ENCODE measurements at places on chromosomes 11 and 22.

DNA sequence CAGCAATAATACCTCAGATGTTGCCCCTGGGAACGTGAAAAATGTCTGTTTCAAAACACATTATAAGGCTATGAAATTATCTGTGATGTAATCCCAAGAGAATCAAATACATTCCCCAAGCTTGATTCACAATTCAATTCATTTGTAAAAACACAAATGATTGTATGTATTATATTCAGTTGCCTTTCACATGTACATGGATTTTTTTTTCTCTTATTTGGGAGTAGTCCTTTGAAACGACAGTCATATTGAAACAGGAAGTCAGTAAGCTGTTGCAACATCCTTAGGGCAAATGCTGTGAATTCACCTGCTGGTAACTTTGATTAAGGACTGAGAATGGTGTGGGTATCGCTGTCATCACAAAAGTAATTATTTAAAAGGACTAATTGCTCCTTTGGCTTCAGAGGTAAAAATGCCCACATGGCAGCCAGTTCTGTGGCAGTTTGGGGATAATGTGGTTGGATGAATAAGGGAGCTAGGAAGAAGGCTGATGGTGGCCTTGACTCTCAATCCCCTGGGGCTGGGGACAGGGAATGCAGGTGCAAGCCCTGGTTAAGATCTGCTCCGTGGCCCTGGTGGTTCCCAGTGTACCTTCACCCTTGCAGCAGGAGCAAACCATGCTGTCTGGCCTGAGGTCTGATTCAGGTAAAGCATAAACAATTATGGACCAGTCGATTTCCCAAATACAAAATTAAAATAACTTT is 13.2 kb downstream of the EHF start:
- peak; percentile 74 for DNase-seq
- no peaks in the 10 kb centered on the region for H3K36me3 ChIP-seq
- no peak overlapping the region for H3K4me3 ChIP-seq
- no peak overlapping the region for H3K27ac ChIP-seq

DNA sequence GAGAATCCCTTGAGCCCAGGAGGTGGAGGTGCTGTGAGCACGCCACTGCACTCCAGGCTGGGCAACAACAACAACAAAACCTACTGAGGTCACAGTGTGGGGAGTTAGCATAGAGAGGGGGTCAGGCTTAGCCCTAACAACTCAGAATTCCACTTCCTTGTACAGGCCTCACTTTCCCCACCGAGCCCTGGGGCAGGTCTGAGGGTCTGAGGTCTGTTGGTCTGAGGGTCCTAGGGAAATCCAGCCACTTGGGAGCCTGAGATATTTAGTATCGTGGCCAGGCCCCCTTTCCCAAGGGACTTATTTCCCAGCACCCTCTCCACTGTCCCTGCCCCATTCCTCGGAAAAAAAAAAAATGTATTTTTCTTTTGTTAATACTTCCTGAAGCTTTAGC is 34.8 kb upstream of the HORMAD2 start:
- no peak overlapping the region for H3K4me3 ChIP-seq
- no peaks in the 10 kb centered on the region for H3K36me3 ChIP-seq
- H3K27ac ChIP-seq, result no peak overlapping the region
- H3K27me3 ChIP-seq, result no peaks in the 10 kb centered on the region
- no peak for DNase-seq

GRCh38 chr11:62487738-62488551 is 58.7 kb downstream of the AHNAK start:
- no peaks in the 10 kb centered on the region for H3K27me3 ChIP-seq
- no peak overlapping the region for H3K4me3 ChIP-seq
- H3K27ac ChIP-seq, result no peak overlapping the region

GRCh38 chr22:35393116-35394010 is 6.6 kb upstream of the MCM5 start:
- no peak overlapping the region for H3K27ac ChIP-seq
- H3K4me3 ChIP-seq, result no peak overlapping the region
- DNase-seq, result no peak

DNA sequence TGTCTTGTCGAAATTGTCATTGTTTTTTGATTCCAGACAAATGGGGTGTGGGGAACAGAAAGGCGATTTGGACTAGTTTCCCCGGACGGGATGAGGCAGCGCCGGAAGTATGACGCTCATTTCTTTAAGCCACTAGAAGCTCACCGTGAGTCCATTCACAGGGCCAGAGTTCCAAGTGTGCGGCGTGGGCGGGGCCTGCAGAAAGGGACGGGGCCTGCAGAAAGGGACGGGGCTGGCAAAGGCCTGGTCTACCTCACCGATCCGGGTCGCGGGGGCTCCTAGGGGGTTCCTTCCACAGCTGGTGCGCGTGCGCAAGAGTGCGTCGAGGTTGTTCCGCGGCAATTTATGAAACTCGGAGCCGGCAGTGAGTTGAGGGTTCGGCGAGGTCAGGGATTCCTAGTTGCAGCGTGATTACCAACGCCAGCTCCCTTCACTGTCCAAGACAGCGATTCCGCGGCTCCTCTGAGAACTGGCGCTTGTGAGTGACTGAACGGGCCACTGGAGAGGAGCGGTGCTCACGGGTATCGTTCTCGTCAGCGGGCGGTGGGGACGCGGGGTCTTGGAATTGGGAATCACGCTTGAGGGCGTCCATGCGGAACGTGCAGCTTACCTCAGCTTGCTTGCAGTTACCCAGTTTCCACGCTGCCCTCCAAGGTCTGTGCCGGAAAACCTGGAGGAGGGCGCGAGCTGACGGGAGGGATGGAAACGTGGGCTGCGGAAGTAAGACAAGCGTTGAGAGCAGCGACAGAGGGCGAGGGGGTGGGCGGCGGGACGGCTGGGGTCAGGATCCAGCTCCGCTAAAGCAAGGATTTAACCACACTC is at the start of gene ZNF215:
ZNF215 (plus strand) TSS at position 219 of the 822 bp plus-strand sequence. CDS start 5,847 bp downstream, outside the sequence.
- H3K4me3 ChIP-seq, result peak within 1 kb of the TSS; percentile 50
- peaks cover 11% of the 10 kb centered on the region for H3K4me1 ChIP-seq
- no peaks in the 10 kb centered on the region for H3K36me3 ChIP-seq
- peak; percentile 32 for DNase-seq
- H3K27me3 ChIP-seq, result no peaks in the 10 kb centered on the region
- H3K27ac ChIP-seq, result no peak within 1 kb of the TSS

- H3K27me3 ChIP-seq, result no peaks in the 10 kb centered on the region
- peaks cover 83% of the 10 kb centered on the region for H3K4me1 ChIP-seq
- H3K27ac ChIP-seq, result peak overlapping the region; percentile 84
- H3K4me3 ChIP-seq, result peak overlapping the region; percentile 28
- peak; percentile 52 for DNase-seq
Measured at GRCh38 chr11:3947061-3947460, 91.6 kb downstream of the STIM1 start.

- peaks cover 25% of the 10 kb centered on the region for H3K4me1 ChIP-seq
- peaks cover 16% of the 10 kb centered on the region for H3K36me3 ChIP-seq
- H3K4me3 ChIP-seq, result peak overlapping the region; percentile 97
- DNase-seq, result no peak
Measured at GRCh38 chr11:16737818-16738192, 642 bp upstream of the C11orf58 start.

GRCh38 chr11:15489281-15489680 is 374.6 kb downstream of the INSC start:
- DNase-seq, result no peak
- no peaks in the 10 kb centered on the region for H3K27me3 ChIP-seq
- no peak overlapping the region for H3K4me3 ChIP-seq
- H3K27ac ChIP-seq, result no peak overlapping the region
- H3K4me1 ChIP-seq, result no peaks in the 10 kb centered on the region

GRCh38 chr11:57373146-57373545 is 7.8 kb downstream of the PRG3 start:
- H3K4me1 ChIP-seq, result no peaks in the 10 kb centered on the region
- no peak overlapping the region for H3K4me3 ChIP-seq
- no peak for DNase-seq
- no peaks in the 10 kb centered on the region for H3K27me3 ChIP-seq

- no peak for DNase-seq
- no peaks in the 10 kb centered on the region for H3K4me1 ChIP-seq
- H3K27me3 ChIP-seq, result no peaks in the 10 kb centered on the region
- no peak overlapping the region for H3K27ac ChIP-seq
Measured at GRCh38 chr22:23301591-23301990, 121.3 kb downstream of the BCR start.

DNA sequence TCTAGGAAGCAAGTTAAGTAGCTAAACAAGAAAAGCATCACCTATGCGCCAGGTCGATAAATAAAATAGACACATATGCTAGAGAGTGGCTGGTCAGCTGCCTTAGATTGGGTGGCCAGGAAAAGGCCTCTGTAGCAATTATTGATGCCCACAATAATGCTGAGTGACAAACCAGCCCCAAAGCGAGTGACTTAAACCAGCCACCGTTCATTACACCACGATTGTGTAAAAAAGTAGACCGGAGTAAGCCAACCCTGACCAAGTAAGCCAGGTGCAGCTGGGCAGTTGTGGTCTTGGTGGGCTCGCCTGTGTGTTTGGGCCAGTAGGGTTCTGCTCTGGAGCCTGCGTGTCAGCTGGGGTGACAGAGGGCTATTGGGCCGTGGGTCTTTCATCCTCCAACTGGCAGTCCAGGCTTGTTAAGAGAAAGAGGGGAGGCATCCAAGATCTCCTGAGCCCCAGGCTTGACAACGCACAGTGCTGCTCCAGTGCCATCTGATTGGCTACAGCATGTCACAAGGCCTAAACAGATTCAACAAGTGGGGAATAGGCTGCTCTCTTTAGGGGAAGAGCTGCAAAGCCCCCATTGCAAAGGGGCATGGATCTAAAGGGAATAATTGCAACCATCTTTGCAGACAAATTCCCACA is 100.4 kb upstream of the PARVA start:
- no peaks in the 10 kb centered on the region for H3K36me3 ChIP-seq
- H3K4me1 ChIP-seq, result no peaks in the 10 kb centered on the region
- DNase-seq, result no peak
- no peak overlapping the region for H3K27ac ChIP-seq
- H3K27me3 ChIP-seq, result no peaks in the 10 kb centered on the region

DNA sequence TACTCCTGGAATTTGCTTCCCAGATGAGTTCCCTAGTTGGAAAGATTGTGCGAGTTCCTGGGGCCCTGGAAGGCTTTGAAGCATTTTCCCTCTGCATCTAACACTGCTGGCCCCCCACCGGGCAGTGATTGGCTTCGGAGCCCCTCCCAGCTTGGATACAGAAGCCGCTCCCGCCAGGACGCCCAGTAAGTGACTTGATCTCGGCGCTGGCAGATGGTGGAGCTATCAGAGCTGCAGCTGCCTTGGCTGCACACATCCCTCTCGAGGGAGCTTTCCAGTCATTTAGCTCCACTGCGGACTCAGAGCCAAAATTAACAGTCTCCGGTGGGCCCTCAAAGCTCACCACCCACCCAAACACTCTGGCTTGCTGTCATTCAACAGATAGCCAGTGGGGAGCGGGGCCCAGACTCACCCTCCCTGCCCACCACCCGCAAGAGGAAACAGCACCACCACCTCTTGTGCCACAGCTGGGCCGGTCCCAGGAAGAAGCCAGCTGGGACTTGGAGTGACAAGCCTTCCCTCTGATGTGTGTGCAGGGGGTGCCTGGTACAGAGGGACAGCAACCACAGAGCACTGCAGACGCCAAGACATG is 162.3 kb downstream of the TRIM29 start:
- H3K4me3 ChIP-seq, result no peak overlapping the region
- H3K4me1 ChIP-seq, result no peaks in the 10 kb centered on the region
- no peak overlapping the region for H3K27ac ChIP-seq
- H3K27me3 ChIP-seq, result no peaks in the 10 kb centered on the region
- DNase-seq, result no peak

DNA sequence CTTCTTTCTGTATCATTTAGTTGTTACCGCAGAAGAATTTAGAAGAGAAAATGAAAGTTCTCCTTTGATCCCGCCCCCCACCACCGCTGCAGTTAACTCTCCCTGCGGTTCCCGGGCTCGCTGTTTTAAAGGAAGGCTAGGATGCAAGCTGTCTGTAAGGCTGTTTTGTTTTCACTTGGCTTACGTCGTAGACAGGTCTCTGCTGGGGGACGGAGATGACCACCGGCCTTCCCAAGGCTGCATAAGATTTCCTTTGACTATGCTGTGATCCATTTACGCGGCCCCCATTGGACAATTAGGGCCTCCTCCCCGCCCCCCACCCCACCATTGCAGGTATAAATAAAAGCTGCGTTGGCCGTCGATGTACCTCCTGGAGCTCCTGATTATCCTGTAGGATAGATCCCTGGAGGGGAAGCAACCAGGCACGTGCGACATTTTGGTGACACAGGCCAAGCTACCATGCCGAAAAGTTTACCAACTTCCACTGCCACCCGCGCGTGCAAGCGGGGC is 1.4 kb upstream of the CPT1A start:
- H3K4me3 ChIP-seq, result peak overlapping the region; percentile 69
- peak; percentile 68 for DNase-seq
- no peaks in the 10 kb centered on the region for H3K36me3 ChIP-seq
- peaks cover 33% of the 10 kb centered on the region for H3K4me1 ChIP-seq

GRCh38 chr22:36900880-36901279 is 12.5 kb upstream of the CSF2RB start:
- H3K36me3 ChIP-seq, result no peaks in the 10 kb centered on the region
- H3K27ac ChIP-seq, result no peak overlapping the region
- no peaks in the 10 kb centered on the region for H3K27me3 ChIP-seq
- H3K4me3 ChIP-seq, result no peak overlapping the region
- H3K4me1 ChIP-seq, result no peaks in the 10 kb centered on the region

DNA sequence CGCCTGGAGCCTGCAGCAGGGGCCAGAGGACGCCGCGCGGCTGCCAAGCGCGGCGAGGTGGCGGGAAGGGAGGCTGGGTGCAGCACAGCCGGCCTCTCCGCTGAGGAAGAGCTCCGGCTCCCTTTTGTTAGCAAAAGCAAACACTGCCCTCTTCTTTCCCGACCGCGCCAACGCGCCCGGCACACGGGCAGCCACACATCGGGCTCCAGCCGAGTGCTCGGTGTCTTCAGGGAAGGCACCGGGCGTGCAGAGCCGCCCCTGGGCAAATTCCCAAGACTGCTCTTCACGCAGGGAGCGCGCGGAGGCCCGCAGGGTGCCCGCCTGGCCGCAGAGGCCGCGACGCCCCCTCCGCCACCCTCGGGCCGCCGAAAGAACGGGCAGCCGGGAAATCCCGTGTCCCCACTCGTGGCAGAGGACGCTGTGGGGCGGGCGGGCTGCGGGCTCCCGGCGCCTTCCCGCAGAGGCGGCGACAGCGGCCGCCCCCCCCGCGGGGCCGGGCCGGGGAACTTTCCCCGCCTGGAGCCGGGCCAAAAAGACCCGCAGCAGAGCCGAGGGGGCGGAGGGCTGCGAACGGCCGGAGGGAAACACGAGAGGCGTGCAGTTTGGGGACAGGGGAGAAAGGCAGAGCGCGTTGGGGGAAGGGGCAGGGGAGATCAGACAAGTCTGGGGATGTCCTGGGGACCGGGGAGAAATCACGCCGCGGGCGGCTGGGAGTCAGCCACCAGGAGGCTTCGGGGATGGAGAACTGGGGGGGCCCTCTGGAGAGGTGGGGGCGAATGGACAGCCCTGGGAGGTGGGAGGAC is 931 bp downstream of the CADM1 start:
- H3K4me3 ChIP-seq, result no peak overlapping the region

DNA sequence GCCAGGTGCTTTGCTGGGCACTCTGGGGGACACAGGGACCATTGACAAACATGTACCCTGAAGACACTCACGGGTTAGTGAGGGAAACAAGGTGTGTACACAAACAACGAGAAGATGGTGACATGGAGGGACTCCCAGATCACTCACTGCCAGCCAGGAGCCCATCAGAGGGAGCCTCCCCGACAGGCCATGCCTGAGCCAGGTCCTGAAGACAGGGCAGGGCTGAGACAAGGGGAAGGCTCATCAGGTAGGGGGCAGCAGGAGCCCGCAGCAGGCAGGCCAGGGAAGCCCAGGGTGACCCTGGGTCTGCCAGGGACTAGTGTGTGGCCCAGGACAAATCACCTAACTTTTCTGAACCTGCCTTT is 127.9 kb downstream of the BUD13 start:
- H3K27me3 ChIP-seq, result no peaks in the 10 kb centered on the region
- no peak overlapping the region for H3K4me3 ChIP-seq
- no peaks in the 10 kb centered on the region for H3K4me1 ChIP-seq
- DNase-seq, result no peak

GRCh38 chr11:117829369-117829725 is 4.8 kb upstream of the FXYD2 start:
- no peak for DNase-seq
- no peak overlapping the region for H3K27ac ChIP-seq
- peaks cover 32% of the 10 kb centered on the region for H3K4me1 ChIP-seq
- no peak overlapping the region for H3K4me3 ChIP-seq

Data from B cell (primary cell).